ENCODE measurements at places on chromosomes 6 and 20.

DNA sequence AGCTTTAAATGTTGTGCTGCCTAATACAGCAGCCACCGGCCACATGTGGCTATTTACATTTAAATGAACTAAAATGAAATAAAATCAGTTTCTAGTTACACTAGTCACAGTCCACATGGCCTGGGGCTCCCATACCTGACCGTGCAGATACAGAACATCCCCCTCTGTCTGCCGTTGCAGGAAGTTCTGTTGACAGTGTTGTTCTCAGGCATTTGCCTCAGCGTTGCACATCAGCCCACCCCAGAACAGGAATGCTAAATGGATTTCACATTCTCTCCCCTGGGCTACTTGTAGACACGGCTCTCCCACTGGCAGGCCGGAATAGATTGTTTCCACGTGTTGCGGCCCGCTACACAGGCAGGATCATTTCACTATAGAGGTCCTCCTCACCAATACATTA lies 26.3 kb downstream of the JAG1 start:
- DNase-seq, result no peak

DNA sequence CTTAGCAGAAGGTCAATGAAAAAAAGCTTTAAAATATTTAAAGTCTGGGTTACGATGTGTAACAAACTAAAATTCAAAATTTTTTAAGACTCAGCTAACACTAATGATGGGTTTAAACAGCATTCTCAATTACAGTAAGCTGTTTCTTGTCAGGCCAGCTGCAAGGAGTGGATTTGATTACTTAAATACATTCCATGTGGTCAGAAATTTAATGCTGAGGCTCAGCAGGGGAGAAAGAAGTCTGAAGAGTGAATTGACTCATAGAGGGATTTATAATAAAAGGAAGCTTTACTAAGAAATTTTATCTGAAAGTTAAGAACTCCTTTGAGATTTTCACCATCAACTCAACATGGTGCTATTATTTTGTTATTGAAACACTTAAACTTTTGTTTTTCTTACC lies 398.6 kb downstream of the KHDRBS2 start:
- no peak for DNase-seq

- no peak for DNase-seq
Observed at GRCh38 chr6:110573136-110573535, 96.7 kb upstream of the SLC22A16 start.

- no peak for DNase-seq
Observed at GRCh38 chr6:28651161-28651560, 125.5 kb downstream of the GPX5 start.

GRCh38 chr20:3233131-3233990 lies 5.6 kb downstream of the SLC4A11 start:
- no peak for DNase-seq

GRCh38 chr6:21321076-21321475 lies 272.5 kb upstream of the SOX4 start:
- DNase-seq, result no peak

DNA sequence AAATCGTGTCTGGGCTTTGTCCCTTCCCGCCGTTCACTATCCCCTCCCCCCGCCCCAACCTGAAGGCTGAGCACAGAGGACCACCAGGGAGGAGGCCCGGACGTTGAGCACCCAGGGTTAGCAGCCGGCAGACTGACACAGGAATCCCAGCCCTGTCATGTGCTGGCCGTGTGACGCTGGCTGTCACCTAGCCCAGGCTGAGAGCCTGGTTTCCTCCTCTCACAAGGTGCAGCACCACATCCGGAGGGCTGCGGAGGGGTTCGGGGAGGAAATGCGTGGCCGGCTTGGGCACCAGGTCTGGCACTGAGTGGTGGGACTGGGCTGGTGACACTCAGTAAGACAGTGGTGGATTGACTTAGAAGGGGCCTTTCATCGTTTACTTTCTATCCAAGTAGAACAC lies 4.6 kb upstream of the LSM14B start:
- DNase-seq, result no peak

GRCh38 chr20:24871480-24872213 lies 77.4 kb upstream of the CST7 start:
- DNase-seq, result no peak

DNA sequence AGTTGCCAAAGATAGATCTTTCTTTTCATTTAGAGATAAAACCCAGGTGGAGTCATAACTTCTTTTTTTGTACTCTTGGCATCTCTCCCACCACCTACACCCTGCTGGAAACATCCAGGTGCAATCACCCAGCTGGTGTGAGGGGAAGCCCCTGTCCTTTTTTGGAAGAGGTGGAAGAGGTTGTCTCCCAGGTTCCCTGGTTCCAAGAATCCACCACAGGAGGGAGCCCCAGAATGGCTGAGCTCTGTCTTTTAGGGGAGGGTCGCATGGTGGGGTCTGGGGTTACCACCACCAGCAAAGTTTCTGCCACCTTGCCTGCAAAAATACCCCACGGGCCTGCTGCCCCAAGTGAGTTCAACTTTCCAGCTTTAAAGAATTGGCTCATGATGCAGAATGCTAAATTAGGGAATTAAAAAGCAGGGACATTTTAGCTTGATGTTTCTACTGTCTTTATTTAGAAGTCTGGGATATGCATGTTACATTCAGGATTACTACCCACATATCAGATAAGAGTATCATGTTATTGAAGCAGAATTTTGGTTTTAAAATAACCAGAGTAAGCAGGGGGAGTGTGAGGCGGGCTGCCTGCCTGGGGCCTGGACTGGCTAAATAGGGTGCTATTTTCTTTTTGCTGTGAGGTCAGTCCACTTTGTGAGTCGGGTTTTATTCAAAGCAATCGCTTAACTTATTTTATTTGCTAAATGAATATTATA lies 11.0 kb downstream of the SMOC2 start:
- DNase-seq, result no peak

GRCh38 chr6:14442242-14442641 lies 324.7 kb downstream of the CD83 start:
- no peak for DNase-seq

DNA sequence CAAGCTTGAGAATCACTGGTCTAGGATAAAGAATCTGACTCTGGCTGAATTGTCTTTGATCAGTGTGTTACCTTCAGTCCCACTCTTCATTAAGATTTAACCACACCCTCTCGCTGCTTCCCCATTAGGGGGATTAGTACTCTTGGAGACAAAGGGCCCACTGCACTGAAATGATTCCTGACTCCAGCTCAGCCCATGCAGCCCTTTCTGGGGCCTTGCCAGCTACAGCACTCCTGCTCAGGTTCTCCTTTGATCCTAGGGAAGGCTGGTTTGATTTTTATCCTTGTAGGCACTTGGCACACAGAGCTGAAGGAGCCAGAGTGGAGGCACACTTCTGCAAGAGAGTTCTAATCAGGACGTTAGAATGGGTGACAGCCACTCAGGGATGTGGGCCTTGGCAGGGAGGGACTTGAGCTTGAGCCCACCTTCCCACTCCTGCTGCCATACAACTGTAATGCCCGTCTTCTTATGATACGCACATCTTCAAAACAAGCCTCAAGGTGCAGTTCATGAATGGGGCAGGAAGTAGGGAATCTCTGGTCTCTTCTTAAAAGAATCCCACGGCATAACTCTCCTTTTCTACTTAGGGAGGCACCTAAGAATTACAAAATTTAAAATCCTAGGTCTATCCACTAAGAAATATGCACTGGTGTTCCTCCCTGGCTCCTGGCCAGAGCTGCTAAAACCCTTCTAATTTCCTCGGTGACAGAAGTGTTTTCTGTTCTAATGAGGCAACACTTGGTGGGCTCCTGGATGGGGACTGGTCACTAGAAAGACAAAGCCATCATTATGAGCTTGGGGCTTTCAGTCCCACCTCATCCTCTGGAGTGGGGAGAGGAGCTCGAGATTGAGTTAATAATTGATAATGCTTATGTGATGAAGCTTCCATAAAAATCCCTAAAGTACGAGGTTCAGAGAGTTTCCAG lies 1.5 kb upstream of the SLA2 start:
- DNase-seq, result no peak

DNA sequence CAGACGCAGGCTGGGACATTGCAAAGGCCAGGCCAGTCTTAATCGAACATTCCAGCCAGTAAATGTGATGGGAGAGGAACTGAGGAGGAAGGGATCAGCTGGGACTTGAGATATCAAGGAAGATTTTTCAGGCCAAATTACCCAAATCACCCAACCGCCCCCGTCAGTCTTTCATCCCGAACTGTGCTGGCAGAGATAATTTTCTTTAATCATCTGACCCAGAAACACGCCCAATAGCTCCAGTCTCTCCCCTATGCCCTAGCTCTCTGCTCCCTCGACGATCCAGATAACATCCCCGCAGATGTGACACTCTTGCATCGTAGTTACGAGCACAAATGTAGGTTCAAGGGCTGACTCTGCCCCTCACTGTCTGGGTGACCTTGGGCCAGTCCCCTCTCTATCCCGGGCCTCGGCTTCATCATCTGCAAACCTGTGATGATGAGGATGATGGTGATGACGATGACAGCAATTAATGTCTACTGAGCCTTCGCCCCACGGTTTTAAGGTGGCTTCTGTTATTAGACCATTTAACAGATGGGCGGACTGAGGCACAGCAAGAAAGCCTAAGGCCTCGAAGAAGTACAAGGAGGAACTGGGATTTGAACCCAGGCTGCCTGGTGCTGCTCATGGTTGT lies 118.6 kb downstream of the PREX1 start:
- DNase-seq, result no peak

DNA sequence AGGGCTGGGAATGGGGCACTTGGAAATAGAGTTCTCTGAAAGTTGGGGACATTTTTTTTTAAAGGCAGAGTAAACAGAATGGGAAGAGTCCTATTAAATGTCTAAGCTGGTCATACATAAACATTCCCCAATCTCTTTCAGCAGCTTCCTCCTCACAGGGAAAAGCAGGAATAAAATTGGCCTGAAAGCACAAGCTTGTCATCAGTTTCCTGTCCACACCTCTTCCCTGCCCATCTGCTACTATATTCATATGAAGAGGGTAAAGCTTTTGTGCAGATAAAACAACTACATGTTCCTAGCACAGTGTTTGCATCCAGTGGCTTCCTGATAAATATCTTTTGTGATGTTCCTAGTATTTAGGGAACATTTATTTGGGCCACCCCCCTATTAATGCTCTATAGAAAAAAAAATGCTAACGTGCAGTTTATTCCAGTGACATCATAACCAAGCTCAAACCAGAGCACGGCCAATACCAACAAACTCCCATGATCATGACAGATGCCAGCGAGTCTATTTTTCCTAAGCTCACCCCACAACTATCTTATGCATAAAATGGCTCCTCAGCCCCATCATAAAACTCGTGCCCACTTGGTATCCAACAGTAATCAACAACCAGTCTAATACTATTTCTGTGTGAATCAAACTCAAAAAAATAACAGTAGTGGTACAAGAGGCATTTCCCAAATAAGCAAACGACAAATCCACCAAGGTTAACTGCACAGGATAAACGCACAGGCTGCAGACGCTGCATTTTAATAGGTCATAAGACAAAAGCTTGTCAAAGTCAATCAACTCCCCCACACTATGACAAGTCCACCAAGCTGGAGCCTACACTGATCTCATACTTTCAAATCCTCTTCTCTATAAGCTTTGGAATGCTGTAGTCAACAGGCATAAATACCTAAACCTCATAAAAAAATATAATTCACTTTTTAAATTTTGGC lies 95.3 kb downstream of the EPB41L2 start:
- DNase-seq, result no peak

- no peak for DNase-seq
Observed at GRCh38 chr6:156359912-156360311, 417.3 kb upstream of the ARID1B start.

- DNase-seq, result no peak
Observed at GRCh38 chr20:38123021-38123587, 42.0 kb downstream of the TGM2 start.

- no peak for DNase-seq
Observed at GRCh38 chr6:157637941-157638662, 184.9 kb upstream of the SNX9 start.

DNA sequence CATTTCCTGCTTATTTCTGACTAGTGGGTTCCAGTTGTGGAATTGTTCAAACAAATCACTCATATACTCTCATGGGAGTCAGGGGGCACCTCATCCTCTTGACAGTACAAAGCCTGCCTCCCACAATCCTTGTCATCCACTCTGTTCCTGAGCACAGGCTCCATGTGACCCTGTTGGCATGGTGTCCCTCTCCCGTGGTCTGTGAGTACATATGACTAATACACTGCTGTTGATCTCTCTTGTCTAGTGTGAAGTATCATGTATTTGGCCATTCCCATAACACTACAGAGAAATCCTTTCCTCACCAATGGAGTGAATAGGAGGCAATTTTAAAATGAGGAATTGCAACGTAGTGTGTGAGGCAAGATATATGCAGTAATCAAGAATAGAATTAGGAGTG lies 185.3 kb downstream of the OGFRL1 start:
- DNase-seq, result peak; percentile 68

GRCh38 chr6:134223796-134224420 lies 94.0 kb downstream of the SGK1 start:
- peak; percentile 26 for DNase-seq

- DNase-seq, result no peak
Observed at GRCh38 chr6:57180596-57180995, 8.5 kb downstream of the BAG2 start.

DNA sequence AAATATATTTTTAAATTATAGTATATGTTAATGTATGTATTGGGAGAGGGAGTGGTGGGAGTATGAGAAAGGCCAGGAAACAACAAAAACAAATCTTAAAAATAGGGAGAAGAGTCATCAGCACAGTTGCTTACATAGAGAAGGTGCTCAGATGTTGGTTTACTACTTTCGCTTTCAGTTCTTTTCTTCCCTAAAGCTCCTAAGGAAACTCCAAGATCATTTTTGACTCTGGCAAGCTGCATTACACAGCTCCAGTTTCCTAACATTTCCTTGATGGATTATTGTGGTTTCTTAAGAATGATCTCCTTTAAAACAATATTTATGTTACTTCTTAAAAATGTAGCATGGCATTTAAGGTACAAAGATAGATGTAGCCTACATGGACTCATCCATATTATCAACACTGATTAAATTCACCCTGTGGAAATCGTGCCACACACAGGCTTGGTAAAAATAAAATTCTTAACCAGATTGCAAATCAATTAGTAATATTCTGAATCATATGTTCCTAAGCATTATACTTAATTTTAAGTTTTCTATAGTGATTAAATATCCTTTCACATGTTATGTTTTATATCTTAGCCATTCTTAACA lies 118.0 kb upstream of the MAN1A1 start:
- no peak for DNase-seq

- DNase-seq, result no peak
Observed at GRCh38 chr6:95803889-95804288, 211.9 kb upstream of the FUT9 start.

GRCh38 chr6:34520645-34521462 lies 35.3 kb downstream of the SPDEF start:
- no peak for DNase-seq

GRCh38 chr6:106510090-106510970 lies 119.0 kb downstream of the RTN4IP1 start:
- no peak for DNase-seq

DNA sequence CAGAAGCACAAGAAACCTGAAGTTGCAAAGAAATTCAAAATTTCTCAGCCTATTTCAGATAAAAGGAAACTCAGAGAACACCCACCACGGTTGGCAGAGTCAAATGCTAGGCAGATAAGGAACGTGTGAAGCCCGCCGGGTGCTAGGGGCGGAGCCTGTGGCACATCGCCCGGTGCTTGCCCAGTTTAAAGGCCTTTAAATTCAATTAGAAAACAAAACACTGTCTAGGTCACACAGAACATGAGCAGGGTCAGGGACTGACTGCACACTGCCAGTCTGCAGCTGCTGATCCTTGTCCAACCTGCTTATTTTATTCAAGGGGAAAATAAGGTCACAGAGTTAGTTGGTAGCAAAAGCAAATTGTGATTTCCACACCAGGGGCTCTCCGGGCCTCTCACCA lies 75.8 kb downstream of the PSMG4 start:
- no peak for DNase-seq

- no peak for DNase-seq
Observed at GRCh38 chr20:9119776-9120175, 50.9 kb downstream of the PLCB4 start.

GRCh38 chr6:134432036-134432435 lies 114.1 kb upstream of the SGK1 start:
- DNase-seq, result no peak
